ENCODE measurements at places on chromosomes 3 and 15. TPM values are rescaled to one million over a fixed set of nuclear protein-coding genes. Genes with fewer than 3 reads are reported as not detected.

BCL2A1 gene
- 1.2 TPM for polyA plus RNA-seq

- no peak for DNase-seq
Observed at GRCh38 chr3:144948711-144949110, 977.1 kb downstream of the DIPK2A start.

DNA sequence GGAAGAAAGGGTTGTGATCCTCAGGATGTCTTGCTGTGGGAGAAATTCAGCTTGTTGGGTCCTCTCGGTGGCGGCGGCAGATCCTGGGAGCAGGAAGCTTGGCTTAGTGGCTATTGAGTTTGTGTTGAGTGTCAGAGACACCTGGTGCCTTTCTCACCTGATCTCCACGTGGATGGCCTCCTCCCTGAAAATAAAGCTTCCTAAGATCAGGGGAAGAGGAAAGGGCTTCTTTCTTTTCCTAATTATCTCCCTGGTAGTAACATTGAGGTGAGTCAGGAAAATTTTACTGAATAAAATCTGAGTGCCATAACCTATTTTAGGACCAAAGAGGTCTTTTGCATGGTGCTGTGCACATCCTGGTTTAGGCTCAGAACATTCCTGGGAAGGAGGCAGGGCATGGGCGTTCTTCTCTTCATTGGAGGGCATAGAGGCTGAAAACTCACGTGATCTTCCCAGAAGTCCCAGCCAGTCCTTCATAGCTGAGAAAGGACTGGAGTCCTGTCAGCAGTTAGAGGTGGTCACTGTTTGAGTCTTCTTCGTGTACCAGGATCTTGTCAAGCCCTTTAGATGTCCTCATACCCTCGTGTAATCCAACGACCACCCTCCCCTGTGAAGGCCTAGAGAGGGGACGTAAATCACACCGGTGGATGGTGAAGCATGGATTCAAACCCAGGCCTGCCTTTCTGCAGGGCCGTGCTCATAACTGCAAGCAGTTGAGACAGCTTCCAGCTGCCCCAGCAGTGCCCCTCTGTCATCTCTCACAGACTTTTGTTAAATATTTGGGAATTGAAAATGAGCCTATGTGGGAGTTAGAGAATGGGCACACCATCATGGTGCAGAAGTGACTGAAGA lies 1.1 kb downstream of the CMTM8 start:
- no peak for DNase-seq

GOLGA8Q gene
- polyA plus RNA-seq = 1.9 TPM

APBA2 gene
- polyA plus RNA-seq = 0.30 TPM

- no peak for DNase-seq
Observed at GRCh38 chr3:1139071-1139470, 46.2 kb downstream of the CNTN6 start.

OR5K2 gene
- not detected for polyA plus RNA-seq

CHRNA5 gene
- polyA plus RNA-seq = 1.5 TPM

DNA sequence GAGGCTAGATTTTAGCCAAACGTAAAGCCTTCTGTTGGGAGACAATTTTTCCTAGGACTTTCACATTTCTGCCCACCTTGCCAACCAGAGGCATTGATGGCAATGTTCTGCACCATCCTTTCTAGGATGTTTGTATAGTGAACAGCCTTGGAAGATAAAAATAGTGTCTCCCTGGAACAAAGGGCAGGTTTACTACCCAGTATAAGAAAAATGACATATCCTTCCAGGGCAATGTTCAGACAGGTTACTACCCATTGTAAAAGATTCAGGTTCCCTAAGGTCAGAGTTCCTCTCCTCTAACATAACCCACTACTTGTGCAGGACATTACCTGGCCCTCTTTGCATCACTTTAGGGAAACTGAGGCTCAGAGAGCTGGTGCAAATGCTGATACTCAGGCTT lies 248.2 kb upstream of the VEPH1 start:
- DNase-seq = no peak

SPATA12 gene
- polyA plus RNA-seq = not detected
